Peyer's patch (tissue), 4 donors: ENCODE measurements at places on chromosomes 5 and 9.
A peak's percentile ranks its signal among the peaks of the same experiment; 100 is the strongest.

- H3K27ac ChIP-seq, result no peak overlapping the region
- no peaks in the 10 kb centered on the region for H3K36me3 ChIP-seq
Measured at GRCh38 chr9:20805766-20806165, 121.7 kb downstream of the FOCAD start.

GRCh38 chr5:83364312-83365299 lies 106.9 kb upstream of the VCAN start:
- no peak overlapping the region for H3K4me3 ChIP-seq
- no peak overlapping the region for H3K27ac ChIP-seq
- H3K36me3 ChIP-seq, result no peaks in the 10 kb centered on the region
- DNase-seq, result no peak
- H3K27me3 ChIP-seq, result no peaks in the 10 kb centered on the region

- H3K4me1 ChIP-seq, result no peaks in the 10 kb centered on the region
- peaks cover 90% of the 10 kb centered on the region for H3K36me3 ChIP-seq
- H3K4me3 ChIP-seq, result no peak overlapping the region
- no peak for DNase-seq
Measured at GRCh38 chr9:108913391-108913790, 20.5 kb downstream of the ELP1 start.

GRCh38 chr5:1187234-1187949 lies 14.0 kb upstream of the SLC6A19 start:
- no peak for DNase-seq
- peaks cover 48% of the 10 kb centered on the region for H3K4me1 ChIP-seq
- H3K4me3 ChIP-seq, result no peak overlapping the region
- peak overlapping the region; percentile 3 for H3K27ac ChIP-seq
- H3K36me3 ChIP-seq, result no peaks in the 10 kb centered on the region
- no peaks in the 10 kb centered on the region for H3K27me3 ChIP-seq

DNA sequence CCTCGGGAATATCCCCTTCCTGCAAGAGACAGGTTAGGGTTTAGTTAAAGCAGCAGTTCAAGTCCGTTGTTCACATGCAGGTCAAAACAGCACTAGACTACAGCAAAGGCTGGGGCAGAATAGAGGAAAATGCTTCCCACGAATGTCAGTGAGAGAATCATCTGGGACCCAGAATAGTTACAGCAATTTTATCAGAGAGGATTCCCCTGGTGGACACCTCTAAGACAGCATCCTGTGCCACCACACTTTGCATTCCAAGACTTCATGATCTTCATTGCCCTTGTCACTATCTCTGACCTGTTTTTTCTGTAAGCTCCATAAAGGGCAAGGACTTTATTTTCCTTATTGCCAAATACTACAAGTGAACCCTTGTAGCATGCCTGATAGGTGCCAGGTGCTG lies 12.9 kb downstream of the GRXCR2 start:
- H3K27me3 ChIP-seq, result no peaks in the 10 kb centered on the region
- DNase-seq, result no peak
- no peak overlapping the region for H3K27ac ChIP-seq
- H3K4me3 ChIP-seq, result no peak overlapping the region
- no peaks in the 10 kb centered on the region for H3K4me1 ChIP-seq

DNA sequence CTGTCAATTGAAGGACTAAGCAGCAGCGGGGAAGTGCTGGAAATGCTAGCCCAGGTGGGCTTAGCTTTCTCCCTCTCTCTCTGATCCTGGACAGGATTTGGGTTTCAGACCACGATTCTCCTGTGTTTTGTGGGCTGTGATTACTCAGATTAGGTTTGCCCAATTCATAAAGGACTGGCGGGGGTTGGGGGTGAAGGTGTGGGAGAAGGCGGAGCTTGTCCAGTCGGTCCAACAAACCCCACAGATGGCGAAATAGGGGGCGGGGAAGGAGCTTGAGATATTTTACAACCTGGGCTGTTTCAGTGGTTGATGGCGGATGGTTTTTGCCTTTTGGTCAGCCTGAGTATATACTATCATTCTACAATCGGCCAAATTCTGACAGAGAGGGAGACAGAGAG lies 35.2 kb downstream of the PCDHAC2 start:
- H3K4me1 ChIP-seq, result no peaks in the 10 kb centered on the region
- no peaks in the 10 kb centered on the region for H3K27me3 ChIP-seq
- no peak overlapping the region for H3K27ac ChIP-seq
- no peak for DNase-seq
- no peaks in the 10 kb centered on the region for H3K36me3 ChIP-seq
- peak overlapping the region; percentile 12 for H3K4me3 ChIP-seq

DNA sequence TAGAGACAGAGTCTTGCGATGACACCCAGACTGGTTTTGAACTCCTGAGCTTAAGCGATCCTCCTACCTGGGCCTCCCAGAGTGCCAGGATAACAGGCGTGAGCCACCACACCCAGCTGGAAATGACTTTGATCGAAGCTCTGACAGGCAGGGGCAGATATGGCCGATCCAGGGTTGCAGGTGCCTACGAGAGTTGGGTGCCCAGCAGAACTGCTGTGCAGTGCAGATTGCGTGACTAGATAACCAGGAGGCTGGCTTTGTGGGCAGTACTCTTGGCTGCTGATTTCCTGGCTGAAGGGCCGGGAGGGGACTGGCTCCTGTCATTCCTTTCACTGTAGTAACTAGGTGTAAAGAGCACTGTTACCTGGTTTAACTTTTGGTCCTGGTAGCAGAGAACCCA lies 11.8 kb downstream of the TBC1D13 start:
- no peaks in the 10 kb centered on the region for H3K27me3 ChIP-seq
- peak overlapping the region; percentile 23 for H3K27ac ChIP-seq
- DNase-seq, result no peak
- no peaks in the 10 kb centered on the region for H3K36me3 ChIP-seq
- H3K4me3 ChIP-seq, result no peak overlapping the region
- no peaks in the 10 kb centered on the region for H3K4me1 ChIP-seq

DNA sequence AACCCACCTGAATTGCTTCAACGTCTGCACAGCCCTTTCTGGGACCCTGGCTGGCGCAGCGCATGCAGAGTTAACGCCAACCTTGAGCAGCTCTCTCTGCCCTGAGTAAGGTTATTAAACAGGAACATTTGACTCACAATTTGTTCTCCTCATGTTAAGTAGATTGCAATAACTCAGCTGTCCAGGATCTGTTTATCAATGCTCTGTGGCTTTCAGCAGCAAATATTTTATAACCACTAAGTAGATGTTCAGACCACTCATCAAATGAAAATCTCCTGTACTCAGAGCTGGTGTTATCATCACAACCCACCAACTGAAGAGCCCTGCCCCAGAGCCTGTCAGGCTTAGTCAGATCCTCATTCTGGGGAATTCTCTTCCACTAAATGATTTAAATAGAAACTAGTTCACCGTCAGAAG lies 403.0 kb downstream of the ZNF608 start:
- no peak overlapping the region for H3K27ac ChIP-seq
- H3K4me3 ChIP-seq, result no peak overlapping the region
- H3K4me1 ChIP-seq, result no peaks in the 10 kb centered on the region
- no peaks in the 10 kb centered on the region for H3K36me3 ChIP-seq

DNA sequence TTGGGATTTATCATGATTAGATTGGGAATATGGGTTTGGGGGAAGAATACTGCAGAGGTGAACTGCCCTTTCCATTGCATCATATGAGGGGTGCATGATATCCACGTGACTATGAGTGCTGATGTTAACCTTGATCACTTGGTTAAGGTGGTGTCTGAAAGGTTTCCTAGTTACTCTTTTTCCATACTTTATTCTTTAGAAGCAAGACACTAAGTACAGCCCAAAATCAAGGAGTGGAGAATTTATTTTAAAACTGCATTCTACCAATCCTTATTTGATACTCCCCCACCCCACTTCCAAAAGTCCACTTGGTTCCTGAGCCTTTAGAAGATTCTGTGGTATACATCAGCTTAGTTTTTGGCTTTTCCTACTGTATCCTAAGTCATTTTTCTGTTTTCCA lies 20.3 kb upstream of the STOM start:
- H3K4me1 ChIP-seq, result no peaks in the 10 kb centered on the region
- H3K36me3 ChIP-seq, result no peaks in the 10 kb centered on the region

GRCh38 chr5:37660319-37660718 lies 179.5 kb downstream of the GDNF start:
- H3K27me3 ChIP-seq, result no peaks in the 10 kb centered on the region
- no peaks in the 10 kb centered on the region for H3K36me3 ChIP-seq
- H3K4me1 ChIP-seq, result no peaks in the 10 kb centered on the region
- no peak overlapping the region for H3K27ac ChIP-seq
- H3K4me3 ChIP-seq, result no peak overlapping the region
- DNase-seq, result no peak

DNA sequence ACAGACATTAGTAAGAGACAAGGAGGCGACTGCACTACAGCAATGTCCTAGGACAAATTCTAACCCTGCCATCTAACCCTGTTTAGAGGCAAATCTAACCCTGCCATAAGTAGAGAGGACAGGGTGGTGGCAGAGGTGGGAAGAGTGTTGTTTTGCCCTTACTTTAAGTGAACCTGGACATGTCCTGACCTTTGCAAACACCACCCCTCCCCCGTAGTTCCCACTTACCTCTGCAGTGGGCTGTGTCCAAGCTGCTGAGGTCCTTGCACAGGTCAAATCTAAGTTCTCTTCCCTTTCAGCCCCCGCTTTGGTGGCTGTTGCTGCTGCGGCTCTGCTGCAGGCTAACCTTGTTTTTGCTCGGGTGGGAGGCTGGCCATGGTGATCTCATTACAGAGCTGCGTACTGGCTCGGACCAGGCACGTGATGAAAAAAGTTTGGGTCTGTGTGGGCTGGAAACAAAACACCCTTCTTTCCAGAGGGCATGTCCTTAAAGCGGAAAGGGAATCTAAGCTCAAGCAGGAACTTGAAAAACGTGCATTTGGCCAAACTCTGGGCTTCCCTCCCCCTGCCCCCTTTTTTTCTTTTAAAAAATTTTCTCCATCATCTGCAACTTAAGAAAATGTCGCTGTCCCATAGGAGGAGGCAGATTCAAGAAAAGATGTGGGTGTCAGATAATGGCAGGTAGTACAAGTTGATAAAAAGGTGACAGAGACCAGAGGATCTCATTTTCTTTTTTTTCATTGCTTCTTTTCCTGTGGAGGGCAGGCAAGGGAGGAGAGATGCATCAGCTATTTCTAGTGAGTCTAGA lies at the start of gene FAXDC2:
FAXDC2 (minus strand) TSS at position 349 of the 808 bp plus-strand sequence. CDS start 12,425 bp downstream, outside the sequence.
- no peaks in the 10 kb centered on the region for H3K36me3 ChIP-seq
- H3K27me3 ChIP-seq, result no peaks in the 10 kb centered on the region
- H3K4me1 ChIP-seq, result no peaks in the 10 kb centered on the region
- H3K4me3 ChIP-seq, result peak within 1 kb of the TSS; percentile 49
- H3K27ac ChIP-seq, result peak within 1 kb of the TSS; percentile 51
- DNase-seq, result peak; percentile 68

- H3K4me1 ChIP-seq, result no peaks in the 10 kb centered on the region
- DNase-seq, result no peak
- no peak overlapping the region for H3K27ac ChIP-seq
- H3K36me3 ChIP-seq, result no peaks in the 10 kb centered on the region
- H3K27me3 ChIP-seq, result no peaks in the 10 kb centered on the region
Measured at GRCh38 chr9:127066851-127067136, 55.6 kb downstream of the ANGPTL2 start.

- H3K4me1 ChIP-seq, result no peaks in the 10 kb centered on the region
- H3K27ac ChIP-seq, result no peak overlapping the region
- no peak overlapping the region for H3K4me3 ChIP-seq
- H3K27me3 ChIP-seq, result no peaks in the 10 kb centered on the region
- no peak for DNase-seq
Measured at GRCh38 chr9:3032898-3033297, 189.0 kb upstream of the PUM3 start.

- no peaks in the 10 kb centered on the region for H3K4me1 ChIP-seq
- peaks cover 15% of the 10 kb centered on the region for H3K36me3 ChIP-seq
- no peak for DNase-seq
- H3K4me3 ChIP-seq, result no peak overlapping the region
- no peak overlapping the region for H3K27ac ChIP-seq
Measured at GRCh38 chr5:14801792-14802191, 69.8 kb downstream of the ANKH start.

DNA sequence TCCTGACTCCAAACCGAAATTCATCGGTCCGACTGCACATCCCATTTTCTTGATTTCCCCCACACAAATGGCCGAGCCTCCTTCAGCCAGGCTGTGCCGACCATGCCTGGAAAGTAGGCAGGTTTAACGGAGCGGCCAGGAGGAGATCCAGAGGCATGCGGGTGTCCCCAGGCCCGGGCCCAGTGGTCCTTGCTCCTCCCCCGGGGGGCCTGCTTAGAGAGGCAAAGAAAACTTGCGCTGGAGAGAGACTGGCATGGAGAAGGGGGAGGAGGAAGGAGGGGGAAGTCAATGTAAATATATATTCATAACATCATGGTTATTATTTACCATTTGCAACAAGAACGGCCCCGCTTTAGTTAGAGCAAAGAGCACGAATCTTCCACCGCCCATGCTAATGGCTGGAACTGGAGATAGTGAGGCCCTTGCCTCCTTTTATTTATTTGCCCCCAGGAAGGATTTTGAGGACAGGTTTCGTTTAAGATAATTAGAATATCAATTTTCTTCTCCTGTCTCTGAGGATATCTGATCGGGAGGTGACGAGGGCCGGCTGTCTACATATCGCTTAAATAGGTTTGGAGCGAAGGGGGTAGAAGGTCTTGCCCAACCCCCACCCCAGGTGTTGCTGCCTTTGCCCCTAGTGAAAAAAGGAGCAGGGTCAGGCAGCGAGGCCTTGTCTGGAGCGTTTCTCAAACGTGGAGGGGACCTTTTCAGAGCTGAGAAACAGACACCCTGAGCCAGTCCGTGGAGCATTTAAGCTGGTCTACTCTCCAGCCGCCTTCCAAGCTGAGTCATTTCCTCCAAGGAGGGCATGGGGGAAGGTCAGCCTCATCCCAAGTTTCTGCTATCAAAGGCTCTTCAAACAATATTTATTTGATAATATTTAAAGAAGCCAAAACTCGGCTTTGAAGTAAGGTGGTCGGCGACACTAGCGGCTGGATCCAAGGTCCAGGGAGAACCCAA lies 2.5 kb downstream of the BARHL1 start:
- DNase-seq, result no peak
- H3K36me3 ChIP-seq, result no peaks in the 10 kb centered on the region
- no peaks in the 10 kb centered on the region for H3K27me3 ChIP-seq

- H3K36me3 ChIP-seq, result no peaks in the 10 kb centered on the region
- H3K4me1 ChIP-seq, result no peaks in the 10 kb centered on the region
- no peak for DNase-seq
- H3K27me3 ChIP-seq, result no peaks in the 10 kb centered on the region
- no peak overlapping the region for H3K4me3 ChIP-seq
Measured at GRCh38 chr5:53928641-53929040, 368.2 kb downstream of the NDUFS4 start.

DNA sequence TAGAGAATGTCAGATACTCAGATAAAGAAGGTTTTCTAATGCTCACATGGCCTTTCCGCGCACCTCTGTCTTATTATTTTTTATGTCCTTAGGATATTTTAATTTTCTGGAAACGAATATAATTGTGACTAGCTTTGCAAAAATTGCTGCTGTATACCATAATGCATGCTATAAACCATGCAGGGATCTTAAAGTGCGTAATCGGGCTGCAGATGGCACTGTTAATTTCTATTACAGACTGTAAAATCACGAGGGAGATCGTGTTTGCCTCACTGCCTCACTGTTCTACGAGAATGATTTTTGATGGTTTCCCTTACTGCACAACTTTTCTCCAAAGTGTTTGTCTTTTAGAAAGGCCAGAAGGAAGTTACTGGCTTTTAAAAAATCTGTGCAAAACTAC lies 356.1 kb downstream of the TUSC1 start:
- no peaks in the 10 kb centered on the region for H3K4me1 ChIP-seq
- no peaks in the 10 kb centered on the region for H3K27me3 ChIP-seq
- H3K36me3 ChIP-seq, result no peaks in the 10 kb centered on the region
- no peak for DNase-seq
- H3K27ac ChIP-seq, result no peak overlapping the region
- no peak overlapping the region for H3K4me3 ChIP-seq

- H3K27me3 ChIP-seq, result no peaks in the 10 kb centered on the region
- peak overlapping the region; percentile 43 for H3K27ac ChIP-seq
- no peak overlapping the region for H3K4me3 ChIP-seq
- no peak for DNase-seq
Measured at GRCh38 chr5:172871982-172872381, 37.9 kb downstream of the ERGIC1 start.
